Activated T-helper 1 cell treated with Interleukin-2 at 50 U/mL for 16 hours (primary cell): ENCODE measurements at places on chromosomes 4 and X.
A peak's percentile ranks its signal among the peaks of the same experiment; 100 is the strongest.

DNA sequence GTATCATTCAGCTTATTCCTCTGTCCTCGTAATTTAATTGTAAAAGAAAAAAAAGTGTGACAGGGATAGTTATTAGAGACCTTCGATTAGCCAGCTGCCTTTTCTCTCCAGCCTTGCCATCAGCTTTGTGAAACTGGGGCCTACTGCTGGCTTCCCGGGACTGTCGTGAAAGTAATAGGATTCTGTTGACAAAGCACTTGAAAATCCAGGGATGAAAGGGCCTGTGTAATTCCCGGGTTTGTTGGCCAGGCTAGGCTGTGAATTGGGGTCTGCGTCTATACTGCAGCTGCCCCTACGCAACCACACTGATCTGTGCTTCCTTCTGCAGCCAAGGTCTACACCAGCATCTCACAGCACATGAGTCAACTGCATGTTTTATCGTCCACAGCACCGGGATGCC is 120.4 kb upstream of the SCML1 start:
- DNase-seq, result no peak

DNA sequence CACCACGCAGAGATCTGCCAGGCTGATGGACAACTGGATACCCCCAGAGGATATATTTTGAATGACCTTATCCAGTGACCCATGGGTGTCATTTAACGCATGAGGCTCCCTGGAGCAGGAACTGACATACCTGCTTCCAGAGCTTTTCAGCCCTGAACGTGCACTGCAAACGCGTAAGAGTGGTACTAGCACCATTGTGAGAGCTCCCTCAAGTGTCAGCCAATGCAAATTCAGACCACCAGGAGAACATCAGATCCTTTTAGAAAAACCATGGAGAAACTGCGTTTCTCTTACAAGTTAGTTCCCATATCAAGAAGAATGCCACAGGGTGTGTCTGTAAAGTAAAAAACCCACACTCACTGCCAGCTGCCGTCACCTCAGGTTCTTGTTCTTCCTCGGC is 7.3 kb downstream of the TREX2 start:
- DNase-seq, result no peak

GRCh38 chrX:135453381-135453780 is 31.6 kb downstream of the SMIM10L2A start:
- no peak for DNase-seq

DNA sequence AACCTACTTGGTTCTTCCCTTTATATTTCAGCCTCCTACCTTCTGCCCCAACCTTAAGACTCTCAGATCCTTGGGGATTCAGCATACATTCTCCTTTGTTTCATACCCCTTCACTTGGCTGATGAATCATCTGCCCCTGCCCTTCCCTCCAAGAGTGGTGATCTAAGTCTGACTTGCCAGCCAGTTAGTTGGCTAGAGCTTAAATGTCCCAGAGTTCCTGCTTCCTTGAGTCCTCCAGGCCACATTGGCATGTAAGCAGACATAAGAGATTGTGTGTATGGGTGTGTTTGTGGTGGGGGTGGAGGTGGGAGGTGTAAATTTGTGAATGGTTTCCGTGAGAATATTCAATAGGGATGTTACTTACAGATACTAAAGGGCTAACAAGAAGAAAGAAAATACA is 3.7 kb upstream of the TEX13D start:
- DNase-seq, result no peak

DNA sequence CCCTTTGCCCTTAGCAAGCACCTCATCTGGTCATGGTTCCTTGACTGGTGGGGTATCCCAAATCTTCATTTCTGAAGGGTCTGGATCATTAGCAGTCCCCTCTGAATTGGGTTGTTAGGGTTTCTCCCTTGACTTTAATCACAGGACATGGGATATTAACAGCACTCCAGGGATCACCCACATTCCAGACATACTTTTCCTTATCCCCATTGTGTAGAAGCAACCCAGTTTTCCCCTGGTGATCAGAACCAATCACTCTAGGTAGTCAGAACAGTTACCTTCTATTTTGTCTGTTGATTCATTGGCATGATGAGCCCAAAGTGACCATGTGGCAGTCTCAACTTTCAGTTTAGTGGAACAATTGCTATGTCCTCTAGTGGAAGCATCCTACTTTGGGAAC is 29.1 kb upstream of the GRSF1 start:
- no peak for DNase-seq

GRCh38 chr4:41525129-41525528 is 12.8 kb upstream of the LIMCH1 start:
- no peak for DNase-seq

GRCh38 chr4:78779280-78779679 is 3.1 kb downstream of the BMP2K start:
- no peak for DNase-seq

GRCh38 chr4:41734371-41734770 is 14.2 kb downstream of the PHOX2B start:
- no peak for DNase-seq

DNA sequence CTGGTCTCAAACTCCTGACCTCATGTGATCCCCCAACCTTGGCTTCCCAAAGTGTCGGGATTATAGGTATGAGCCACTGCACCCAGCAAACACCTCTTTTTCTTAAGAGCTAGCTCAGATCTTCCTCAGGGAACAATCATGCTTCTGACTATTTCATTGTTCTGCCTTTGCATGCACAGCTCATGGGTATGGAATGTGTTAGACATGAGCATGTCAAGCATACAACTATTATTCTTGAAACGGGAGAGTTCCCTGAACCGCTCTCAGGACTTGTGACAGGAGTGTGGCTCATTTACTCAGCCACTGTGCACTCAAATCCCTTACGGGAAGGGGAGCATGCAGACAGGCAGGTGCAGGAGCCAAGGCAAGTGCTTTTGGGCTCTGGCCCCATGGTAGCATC is 231.7 kb upstream of the TAPT1 start:
- DNase-seq, result no peak

- no peak for DNase-seq
Observed at GRCh38 chr4:3374011-3374645, 67.6 kb upstream of the HGFAC start.

DNA sequence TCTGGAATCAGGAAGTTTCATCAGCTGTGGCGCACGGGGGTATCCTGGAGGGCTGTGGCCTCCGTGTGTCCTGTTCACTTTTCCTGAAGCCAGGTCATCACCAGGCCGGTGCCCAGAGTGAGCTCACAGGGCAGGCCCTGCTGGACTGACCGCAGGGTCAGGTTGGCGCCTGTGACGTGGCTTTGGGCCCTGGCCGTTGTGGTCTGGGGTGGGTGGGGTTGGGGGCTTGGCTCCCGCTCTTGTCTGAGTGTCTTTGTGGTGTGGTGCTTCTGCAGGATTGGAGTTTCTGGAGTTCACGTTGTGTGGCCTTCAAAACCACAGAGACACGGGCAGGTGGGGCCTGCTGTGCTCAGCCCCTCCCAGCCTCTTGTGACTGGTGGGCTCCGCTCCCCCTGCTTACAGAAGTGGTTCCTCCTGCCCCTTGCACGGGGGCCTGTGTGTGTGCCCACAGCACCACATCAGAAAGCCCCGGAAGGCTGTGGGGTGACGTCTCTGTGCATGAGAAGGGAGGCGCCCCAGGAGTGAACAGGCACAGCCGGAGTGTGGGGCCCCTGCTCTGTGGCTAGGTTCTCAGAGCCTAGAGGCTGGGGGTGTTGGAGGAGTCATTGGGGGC is 9.5 kb downstream of the RGS12 start:
- DNase-seq, result peak; percentile 65

- no peak for DNase-seq
Observed at GRCh38 chr4:179695175-179695574, 2252.9 kb upstream of the AGA start.

GRCh38 chr4:108035691-108036090 is 46.0 kb downstream of the HADH start:
- no peak for DNase-seq

GRCh38 chr4:145279122-145279960 is 99.0 kb upstream of the OTUD4 start:
- DNase-seq, result no peak

DNA sequence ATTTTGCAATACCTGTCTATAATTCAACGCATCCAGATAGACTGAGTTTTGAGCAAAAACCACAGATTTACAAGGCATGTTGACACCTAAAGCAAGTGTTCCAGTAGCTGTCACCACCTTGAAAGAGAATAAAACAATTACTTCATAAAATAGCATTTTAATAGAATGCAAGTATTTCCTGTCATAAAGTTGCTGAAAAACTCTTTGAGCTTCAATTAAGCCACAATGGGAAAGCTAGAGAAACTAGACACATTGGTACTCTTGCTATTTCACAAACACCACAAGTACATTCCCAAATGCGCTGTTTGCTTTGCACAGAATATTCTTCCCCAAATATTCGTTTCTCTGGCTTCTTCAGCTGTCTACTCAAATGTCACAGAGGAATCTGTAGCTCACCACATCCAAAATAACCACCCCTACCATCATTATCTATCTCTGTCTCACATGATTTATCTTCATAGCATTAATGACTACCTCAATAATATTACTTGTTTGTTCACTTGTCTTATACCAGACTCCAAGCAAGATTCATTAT is 70.3 kb downstream of the DDX60 start:
- DNase-seq, result no peak

DNA sequence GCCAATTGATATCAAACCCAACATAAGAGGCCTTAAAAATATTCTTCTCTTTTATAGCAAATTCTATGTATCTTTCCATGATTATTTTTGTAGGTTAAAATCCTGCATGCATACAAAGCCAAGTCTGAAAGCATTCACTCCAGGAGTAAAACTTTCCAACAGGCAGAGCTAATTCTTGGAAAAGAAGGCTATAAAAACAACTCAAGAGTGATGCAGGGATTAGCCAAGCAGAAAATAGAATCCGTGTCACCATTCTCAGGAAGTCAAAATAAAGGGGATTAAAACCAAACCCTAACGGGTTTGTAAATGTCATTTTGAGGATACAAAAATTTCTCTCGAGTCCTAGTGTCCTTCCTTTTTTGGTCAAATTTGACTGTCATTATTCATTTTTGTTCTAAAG is 412.4 kb downstream of the DMD start:
- no peak for DNase-seq

GRCh38 chr4:22803512-22803911 is 110.8 kb downstream of the GBA3 start:
- DNase-seq, result no peak

DNA sequence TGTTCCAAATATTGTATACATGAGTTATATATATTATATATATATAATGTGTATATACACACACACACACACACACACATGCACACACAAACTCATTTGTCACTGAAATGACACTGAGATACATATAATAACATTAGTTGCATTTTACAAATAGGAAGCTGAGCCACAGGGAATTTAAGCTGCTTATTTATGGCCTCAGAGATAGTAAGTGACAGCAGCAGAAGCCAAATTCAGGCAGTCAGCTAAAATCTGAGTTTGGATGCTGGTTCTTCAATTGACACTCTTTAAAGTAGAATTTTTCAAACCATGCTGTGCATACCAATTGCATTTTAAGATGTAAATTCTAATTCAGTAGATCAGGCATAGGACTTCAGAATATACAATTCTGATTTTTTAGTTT is 163.3 kb upstream of the CTSO start:
- DNase-seq, result no peak

DNA sequence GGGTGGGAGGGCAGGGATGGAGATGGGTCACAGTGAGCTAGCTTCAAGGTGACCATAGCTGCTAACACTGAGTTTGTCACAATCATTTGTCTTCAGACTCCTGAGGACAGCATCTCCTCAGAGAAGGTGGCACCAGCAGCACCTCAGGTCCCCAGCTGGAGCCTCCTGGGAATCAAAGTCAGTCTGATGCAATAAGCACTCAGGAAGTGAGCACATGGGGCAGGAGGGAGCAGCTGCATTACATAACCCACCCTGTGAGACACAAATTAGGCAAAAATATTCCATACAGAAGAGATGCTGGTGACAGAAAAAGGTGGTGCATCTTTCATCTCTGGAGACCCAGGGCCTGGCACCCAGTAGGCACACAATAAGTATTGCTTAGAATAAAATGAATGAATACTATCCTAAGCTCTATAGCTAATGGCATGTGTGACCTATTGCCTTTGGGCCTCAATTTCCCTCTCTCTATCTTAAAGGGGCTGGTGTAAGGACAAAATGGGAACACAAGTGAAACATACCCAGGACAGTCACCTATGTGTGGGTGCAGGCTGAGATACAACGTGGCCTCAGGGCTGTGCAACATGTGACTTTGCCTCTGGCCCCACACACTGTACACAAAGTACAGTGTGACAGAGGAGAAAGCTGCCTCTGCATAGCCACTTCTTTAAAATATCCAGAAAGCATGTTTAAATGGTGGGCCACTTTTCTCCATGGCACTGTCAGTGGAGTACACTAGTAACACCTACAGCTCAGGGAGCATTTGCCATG is 37.1 kb downstream of the SLC39A8 start:
- no peak for DNase-seq

DNA sequence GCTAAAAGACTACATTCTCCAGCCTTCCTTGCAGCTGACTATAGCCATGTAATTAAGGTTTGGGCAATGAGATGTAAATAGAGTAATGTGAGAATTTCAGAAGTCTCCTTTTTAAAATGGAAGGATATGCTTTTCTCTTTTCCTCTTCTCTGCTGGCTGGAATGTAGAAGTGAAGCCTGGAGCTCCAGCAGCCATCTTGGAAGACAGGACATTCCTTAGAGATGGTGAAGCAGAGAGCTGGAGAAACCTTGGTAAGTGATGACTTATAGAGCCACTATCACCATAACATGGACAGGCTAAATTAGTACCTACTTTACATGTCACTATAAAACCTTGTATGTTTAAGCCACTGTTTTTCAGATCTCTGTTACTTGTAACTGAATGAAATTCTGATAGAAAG is 48.0 kb downstream of the RASL11B start:
- no peak for DNase-seq

DNA sequence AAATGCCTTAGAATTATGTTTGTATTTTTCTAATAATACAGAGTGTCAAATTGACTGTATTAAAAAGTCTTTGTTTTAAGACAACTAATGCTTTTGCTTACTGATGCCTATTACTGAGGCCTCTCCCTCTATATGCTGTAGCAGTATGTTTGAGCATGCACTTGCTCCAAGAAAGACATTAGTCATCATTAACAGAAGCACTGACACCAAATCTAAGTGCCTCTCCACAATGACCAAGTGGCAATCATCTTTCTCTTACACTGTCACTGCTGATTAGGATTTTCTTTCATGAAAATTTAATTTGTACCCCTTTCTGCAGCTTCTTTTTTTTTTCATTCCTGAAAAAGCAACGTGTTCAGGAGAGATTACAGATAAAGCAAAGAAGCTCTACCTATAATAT is 11.1 kb upstream of the MAB21L2 start:
- no peak for DNase-seq
